Stimulated activated CD8-positive, alpha-beta memory T cell treated with anti-CD3 and anti-CD28 coated beads, Interleukin-15, amount 100 ng/mL, for 24 hours (primary cell): ENCODE measurements at places on chromosomes 7 and 10.

DNA sequence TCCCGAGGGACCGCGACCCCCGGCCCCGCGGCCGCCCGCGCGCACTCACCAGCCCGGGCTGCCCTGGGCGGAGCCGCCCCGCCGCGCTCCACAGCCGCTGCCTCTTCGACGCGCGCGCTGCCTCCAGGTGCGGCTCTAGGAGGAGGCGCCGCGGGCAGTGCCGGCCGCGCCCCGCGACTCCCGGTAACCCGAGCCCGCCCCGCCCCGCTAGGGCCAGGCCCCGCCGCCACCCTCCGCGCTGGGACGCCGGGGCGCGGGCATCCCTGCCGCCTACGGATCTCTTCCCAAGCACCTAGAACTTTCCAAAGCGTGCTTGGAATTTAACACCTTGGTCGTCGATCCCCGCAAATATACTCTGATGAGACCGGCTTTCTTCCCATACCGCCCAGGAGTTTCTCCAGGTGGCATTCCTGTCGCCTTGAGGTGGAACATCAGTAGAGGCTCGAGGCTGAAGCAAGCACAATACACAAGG, at the start of gene SLC26A5:
TSS of gene SLC26A5 (minus strand) at position 159 of the 472 bp plus-strand sequence. CDS start 24,693 bp downstream, outside the sequence.
- DNase-seq = no peak

DNA sequence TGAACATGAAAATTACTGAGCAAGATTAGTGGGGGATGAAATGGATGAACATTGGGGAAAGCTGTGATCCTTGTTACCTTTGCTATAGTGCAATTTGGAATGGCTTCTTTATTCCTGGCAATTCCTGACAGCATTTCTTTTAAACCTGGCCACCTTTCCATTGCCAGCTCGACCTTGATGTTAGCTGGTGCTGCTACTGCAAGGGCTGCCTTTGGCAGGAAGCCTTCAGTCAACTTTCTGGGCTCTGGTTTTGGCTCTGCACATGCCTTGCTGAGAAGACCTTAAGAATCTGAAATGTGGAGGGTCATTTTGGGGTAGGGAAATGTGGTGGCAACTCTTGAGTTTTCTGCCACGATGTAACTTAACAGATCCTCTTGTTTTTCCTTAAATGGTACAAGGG, 64.7 kb downstream of the KAT6B start:
- DNase-seq = no peak

DNA sequence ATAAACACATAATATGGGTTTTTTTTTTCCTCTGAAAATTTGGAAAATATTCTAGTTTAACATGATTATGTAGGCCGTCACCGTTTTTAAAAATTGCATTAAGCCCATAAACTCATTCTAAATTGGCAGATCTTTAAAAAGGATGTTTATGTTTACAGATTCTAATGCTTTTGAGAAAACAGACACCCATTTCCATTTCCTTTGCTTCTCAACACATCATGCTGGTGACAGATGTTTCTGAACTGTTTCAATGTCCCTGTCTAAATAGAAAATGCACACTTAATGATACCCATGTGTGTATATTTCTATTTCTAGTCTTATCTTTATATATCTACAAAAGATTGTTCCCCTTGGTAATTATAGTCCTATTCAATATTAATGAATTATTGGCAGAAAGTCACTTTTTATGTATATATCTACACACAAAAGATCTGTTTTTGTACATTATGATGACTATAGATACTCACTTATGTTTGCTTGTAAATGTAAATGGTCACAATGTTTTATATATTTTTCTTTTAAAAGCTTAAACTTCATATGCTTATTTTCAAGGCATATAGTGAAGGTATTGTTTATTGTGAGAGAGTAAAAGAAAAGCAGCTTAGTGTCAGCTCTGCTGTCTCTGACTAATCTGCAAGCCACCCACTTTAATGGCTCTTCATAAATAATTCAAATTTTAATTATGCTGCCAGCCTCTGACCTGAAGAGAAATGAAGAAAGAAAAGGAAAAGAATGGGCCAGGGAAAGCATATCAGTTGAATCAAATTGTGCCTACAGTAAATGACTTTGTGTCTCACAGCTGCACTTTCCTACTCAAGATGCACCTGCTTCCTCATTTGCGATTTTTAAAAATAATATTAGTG, 179.4 kb downstream of the CACNA2D1 start:
- no peak for DNase-seq

DNA sequence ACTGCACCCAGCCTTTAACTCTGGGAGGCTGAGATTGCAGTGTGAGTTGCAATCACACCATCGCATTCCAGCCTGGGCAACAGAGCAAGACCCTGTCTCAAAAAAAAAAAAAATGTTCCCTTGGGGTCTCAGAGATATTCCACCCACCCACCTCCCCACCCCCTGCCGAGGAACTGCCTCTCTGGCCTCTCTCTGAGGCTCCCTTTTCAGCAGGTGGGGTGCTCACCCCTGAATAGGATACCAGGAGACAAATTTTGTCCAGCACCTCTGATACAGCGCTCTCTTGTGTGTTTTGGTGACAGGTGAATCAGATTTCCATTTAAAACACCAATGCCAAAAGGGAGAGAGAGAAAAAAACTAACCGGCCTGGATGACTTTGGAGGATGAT, 92.6 kb upstream of the KIF5B start:
- DNase-seq = no peak

DNA sequence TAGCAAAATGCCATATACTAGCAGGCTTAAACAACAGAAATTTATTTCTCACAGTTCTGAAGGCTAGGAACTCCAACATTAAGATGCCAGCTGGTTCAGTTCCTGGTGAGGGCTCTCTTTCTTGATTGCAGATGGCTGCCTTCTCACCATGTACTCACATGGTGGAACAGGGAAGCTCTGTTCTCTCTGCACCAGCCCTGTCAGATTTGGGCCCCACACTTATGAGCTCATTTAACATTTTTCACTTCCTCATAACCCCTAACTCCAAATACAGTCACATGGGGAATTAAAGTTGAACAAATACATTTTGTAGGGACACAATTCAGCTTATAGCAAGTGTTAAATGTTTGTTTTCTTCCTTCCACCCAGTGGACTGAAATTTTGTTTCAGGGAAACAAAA, 218.6 kb upstream of the TAC1 start:
- DNase-seq = no peak

DNA sequence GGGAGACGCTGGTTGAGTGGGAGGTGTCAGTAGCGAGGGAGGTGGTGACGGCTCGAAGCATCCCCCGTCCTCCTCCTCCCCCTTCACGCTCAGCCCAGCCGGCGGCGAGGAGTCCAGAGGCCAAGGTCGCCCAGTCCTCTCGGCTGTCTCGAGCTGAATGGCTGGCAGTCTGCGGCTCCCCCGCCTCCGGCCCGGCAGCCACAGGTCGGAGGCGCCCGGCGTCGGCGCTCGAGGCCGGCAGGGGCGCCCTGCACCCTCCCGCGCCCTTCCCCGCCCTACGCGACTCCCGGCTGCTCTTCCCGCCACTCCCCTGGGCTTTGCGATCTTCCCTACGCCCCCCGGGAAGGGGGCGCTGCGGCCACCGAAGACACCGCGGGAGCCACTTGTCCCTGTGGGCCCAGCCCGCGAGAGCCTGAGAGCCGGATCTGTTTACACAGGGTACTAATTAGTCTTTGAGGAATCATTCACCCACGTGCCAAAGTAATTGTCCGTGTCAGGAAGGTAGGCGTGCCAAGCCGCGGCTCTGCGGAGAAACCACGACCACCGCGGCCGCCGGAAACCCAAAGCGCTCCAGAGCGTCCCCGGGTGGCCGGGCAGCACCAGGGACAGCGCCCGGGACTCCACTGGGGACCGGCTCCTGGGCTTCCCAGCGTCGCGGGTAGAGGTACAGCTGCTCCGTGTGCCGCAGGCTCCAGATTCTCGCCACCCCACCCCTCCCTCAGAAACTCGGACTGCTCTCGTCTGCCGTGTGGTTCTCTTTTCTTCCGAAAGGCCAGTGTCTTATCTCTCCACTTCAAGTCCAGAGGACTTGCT, at the start of gene NXPH1:
TSS of gene NXPH1 (plus strand) at position 133 of the 813 bp plus-strand sequence.
- DNase-seq = no peak

DNA sequence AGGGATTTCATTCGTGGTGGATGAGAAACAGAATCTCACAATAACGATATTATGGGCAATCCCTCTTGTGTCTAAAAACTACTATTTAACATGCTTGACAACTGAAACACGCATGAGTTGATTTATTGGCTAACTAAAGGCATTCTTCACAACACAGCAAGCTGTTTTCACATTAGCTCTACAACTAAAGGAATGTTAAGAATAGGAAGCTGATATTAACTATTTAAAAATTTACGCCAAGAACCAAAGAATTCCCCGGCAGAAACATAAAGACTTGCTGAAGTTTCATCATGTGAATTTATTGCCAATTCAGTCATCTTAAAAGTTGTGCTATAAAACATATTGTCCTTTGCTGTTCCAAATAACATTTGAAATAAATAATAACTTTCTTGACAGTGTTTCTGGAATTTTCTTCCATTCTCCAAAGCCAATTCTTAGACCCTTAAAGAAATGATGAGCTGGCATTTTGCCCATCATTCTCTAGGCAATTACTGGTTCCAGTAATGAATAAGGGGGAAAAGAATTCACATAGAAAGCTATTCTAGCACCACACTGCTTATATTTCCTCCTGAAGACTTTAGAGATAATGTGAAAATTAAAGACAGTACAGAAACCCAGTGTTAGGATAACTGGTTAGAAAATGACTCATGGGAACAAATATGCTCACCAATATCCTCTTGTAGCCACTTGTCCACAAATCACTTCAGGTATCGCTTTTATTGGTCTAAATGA, 233.1 kb downstream of the PARD3 start:
- no peak for DNase-seq

- no peak for DNase-seq
Observed at GRCh38 chr7:128005759-128006159, 25.5 kb downstream of the LRRC4 start.

GRCh38 chr10:11245510-11245909, 227.8 kb downstream of the CELF2 start:
- no peak for DNase-seq

- DNase-seq = no peak
Observed at GRCh38 chr10:42801135-42801534, 18.5 kb downstream of the BMS1 start.

DNA sequence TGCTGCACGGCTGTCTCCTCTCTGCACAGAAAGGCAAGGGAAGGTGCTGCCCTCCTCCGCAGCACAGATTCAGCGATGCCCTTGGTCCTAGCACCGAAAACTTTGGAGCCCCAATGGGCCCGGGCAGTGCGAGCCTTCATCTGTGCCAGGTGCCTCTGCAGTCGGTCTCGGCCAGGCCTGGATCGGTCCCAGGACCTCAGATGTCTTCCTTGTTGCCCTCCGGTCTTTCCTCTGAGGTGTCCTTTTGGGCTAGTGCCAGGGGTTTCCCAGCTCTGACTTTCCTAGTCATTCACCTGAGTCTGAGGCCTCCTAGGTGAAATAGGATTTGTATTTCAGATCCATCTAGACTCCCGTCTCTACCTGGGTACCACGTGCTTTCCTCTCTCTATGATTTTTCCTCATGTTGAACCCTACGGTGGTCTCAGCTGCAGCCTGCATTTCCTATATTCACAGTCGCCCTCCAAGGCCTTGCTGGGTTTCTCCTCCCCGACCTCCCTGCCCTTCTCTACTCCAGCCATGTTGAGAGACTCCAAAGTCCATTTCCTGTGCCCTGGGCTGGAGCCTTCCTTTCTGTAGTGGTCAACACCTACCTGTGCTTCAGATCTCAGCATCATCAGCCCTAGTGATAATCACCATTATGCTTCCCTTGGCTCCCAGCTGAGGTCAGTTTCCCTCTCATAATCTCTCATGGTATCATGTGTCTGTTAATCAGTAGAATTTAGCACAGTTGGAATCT, 92.0 kb upstream of the PRSS58 start:
- DNase-seq = no peak

DNA sequence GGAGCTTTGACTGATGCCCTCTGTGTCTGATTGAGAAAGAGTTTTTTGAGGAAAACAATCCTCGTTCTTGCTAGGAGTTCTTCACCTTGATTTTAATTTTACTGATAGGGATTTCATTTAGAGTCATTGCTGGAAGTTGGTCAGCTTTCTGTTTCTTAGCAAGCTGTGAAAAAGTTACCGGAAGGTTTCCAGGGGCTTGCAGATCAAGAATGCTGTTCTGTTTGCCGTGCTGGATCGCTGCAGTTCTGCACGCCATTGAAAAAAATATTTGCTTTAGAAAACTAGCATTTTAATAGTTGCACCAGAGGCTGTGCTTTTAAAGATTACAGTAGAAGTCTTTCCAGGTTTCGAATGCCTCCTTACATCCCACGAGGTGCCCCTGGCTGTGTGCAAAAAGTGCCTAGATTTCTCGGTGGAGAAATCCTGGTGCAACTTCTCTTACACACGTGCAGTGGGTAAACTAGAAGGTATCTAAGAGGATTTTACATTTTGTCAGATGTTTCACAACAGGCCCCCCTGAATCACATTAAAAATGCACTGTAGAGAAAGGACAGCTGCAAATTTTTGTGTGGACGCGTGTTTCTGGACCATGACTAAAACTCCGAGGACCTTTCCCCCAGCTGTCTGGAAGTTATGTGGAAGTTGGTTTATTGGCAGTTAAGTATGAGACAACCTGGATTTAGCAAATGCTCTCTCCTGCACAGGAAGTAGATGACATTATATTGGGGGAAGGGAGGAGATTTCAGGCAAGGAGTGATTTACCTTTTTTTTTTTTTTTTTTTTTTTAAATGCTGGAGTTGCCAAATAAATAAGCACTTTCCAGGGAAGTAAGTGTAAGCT, 5.8 kb downstream of the TCF7L2 start:
- no peak for DNase-seq

DNA sequence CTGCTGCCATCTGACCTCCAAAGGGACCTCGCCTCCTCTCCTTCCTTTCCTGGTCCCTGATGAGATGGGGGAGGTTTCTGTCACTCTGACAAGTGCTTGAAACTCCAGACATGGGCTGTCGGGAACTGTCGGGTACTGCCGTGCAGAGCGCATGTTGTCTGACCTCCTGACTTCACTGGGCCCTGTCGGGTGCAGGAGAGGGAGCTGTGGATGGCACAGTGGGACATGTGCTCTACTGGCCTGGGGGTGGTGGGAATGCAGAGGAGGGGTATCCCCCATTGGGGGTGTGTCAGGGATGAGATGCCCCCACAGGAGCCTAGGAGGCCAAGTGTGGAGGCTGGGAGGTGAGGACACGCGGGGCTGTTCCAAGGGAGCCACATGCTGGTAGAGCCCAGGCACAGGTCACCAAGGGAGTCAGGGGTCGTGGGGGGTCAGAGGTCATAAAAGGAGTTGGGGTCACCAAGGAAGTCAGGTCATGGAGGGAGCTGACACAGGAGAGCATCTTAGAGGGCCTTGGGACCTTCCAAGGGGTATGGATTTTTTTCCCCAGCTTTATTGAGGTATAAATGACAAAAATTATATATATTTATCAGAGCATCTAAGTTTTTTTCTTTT, 30.9 kb downstream of the TMEM120A start:
- DNase-seq = no peak

- DNase-seq = no peak
Observed at GRCh38 chr10:109071539-109071938, 851.8 kb downstream of the XPNPEP1 start.

DNA sequence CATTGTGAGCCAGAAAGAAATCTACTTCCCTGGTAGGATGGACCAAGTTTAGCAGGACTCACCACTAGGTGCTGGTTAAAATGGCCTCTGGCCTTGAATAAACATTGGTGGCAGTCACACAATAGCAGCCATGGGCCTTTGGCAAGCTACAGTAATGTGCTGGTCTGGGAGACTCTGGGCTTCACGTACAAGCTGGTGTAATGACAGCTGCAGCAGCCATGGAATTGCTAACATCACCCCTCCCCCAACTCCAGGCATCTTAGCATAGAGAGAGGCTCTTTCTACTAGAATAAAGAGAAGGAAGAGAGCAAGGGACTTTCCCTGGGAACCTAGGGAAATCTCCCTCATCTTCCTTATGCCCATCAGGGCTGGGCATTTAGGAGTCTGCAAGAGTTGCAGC, 205.1 kb upstream of the SEMA3A start:
- no peak for DNase-seq
